ENCODE measurements at places on chromosomes 4 and X. TPM values are rescaled to one million over a fixed set of nuclear protein-coding genes. Genes with fewer than 3 reads are reported as not detected.

The MAGEB17 gene
- total RNA-seq: not detected

The NAP1L2 gene
- total RNA-seq: 1.3 TPM

The SPANXB1 gene
- total RNA-seq: not detected

The MGAT4D gene
- total RNA-seq: not detected

The ADH5 gene
- 140 TPM for total RNA-seq

The TMEM31 gene
- total RNA-seq: not detected

The HSFX2 gene
- 0.72 TPM for total RNA-seq

The PDZD4 gene
- 0.33 TPM for total RNA-seq

The CPLX1 gene
- total RNA-seq: not detected

The ASB9 gene
- 0.36 TPM for total RNA-seq
